Stimulated activated CD4-positive, alpha-beta T cell treated with anti-CD3 and anti-CD28 coated beads, TNF-alpha, amount 100 ng/mL, for 1 hour (primary cell): ENCODE measurements at places on chromosomes 11 and 22.

DNA sequence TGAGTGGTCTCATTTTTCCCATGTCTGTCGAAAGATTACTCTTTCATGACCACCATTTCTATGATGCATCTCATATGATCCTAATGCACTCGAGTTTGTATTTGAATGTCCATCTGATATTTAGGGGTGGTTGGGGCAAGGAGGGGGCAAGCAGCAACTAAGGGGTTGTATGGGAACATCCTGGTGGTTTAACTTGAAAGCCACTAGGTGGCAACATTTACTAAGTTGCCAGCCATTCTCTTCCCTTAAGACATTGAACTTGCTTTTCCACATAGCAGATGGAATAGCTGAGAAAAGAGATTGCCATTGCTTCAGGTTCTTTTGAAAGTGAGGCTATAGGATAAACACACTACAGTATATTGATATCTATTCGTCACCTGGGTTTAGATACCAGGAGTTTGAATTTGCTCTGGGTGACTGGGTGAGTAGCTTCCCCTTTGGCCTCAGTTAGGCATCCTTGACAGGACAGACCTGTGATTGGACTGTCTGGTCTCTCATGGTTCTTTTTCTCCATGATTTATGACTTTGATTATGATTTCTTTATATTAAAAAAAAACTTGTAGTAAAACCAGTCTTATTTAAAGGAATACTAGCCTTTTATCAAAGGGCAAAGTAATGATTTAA, 32.4 kb downstream of the NF2 start:
- DNase-seq: no peak

- no peak for DNase-seq
Observed at GRCh38 chr11:84333221-84333620, 1047.1 kb upstream of the CCDC90B start.

- DNase-seq: no peak
Observed at GRCh38 chr11:11395126-11395525, 42.1 kb upstream of the CSNK2A3 start.

- no peak for DNase-seq
Observed at GRCh38 chr22:28441720-28442263, 237.8 kb downstream of the TTC28 start.

GRCh38 chr11:102468616-102469195, 16.1 kb upstream of the TMEM123 start:
- no peak for DNase-seq

- no peak for DNase-seq
Observed at GRCh38 chr22:46578251-46578823, 40.9 kb upstream of the CELSR1 start.

GRCh38 chr11:57547854-57548377, 10.5 kb downstream of the SMTNL1 start:
- no peak for DNase-seq

GRCh38 chr11:118052581-118053206, 24.2 kb upstream of the TMPRSS4 start:
- DNase-seq: no peak

- DNase-seq: no peak
Observed at GRCh38 chr11:12079726-12080556, 30.4 kb upstream of the MICAL2 start.

GRCh38 chr22:45159652-45160462, 3.9 kb upstream of the NUP50 start:
- no peak for DNase-seq

- DNase-seq: no peak
Observed at GRCh38 chr11:65251476-65251875, 10.3 kb upstream of the POLA2 start.

DNA sequence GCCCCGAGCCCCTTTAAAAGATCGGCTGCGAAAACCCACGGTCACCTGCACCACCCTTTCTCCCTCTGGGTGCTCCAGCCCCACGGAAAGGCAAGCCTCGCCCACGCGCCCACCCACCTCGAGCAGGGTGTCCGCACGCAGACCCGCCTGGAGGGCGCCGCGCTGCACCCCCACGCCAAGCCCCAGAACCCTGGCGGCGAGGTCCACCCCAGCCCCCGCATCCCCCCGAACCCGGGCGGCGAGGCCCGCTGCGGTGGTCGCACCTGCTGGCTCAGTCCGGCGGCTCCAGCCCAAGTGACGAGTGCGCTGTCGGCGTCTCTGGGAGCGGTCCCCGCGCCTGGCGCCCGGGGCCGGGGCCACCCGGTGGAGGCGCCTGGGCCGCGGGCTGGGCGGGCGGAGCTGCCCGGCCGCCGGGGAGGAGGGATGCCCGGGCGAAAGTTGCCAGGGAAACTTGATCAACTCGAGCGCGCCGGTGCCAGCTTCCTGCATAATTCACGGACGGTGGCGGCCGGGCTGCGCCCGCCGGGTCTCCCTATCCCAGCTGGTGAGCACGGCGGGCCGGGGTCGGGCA, 1.1 kb downstream of the SHANK2 start:
- DNase-seq: no peak

DNA sequence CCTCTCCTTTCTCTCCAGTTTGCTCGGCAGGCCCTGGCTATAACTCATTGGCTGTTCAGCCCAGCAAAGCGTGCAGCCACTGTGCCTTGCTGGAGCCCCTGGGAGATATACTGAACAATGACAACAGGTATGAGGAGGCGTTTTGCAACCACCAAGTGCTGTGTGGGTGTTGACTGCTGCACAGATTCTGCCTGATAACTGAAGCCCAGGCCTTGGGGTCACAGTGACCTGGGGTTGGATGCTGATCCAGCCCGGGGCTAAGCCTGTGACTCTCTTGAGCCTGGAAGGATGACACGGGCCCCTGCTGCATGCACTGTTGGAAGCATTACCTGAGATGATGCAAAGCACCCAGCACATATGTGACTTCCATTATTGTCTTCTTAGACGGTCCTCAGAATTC, 13.7 kb upstream of the A4GALT start:
- no peak for DNase-seq

DNA sequence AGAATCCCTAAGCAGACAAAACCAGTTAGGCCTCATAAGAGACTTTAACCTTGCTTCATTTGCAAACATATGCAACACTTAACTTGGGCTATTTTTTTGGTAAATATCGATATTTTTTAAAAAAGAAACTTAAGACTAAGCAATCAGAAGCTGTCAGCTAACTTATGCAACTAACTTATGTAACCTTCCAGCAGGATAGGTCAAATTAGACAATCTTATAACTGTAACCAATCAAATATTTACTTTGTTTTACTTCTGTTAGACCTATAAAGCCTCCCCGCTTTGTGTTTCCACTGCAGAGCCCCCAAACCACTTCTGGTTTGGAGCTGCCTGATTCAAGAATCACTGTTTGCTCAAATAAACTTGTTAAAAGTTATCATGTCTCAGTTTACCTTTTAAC, 8.0 kb downstream of the MSANTD4 start:
- no peak for DNase-seq

DNA sequence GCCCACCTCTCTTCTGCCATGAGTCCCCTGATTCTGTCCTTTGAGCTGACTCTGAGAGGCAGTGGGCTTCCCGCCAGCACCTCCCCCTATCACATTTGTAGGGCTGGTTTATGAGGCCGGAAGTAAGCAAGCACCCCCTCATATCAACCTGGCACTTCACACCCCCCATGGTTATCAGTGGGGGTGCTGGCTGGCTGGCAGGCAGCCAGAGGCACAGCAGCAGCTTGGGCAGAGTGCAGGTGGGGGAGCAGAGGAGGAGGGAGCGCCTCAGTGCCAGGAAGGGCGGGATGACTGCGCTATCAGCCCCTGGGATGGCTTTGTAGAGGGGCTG, 22.9 kb upstream of the CHRM4 start:
- no peak for DNase-seq

GRCh38 chr11:128948583-128948982, 5.9 kb upstream of the TP53AIP1 start:
- no peak for DNase-seq

GRCh38 chr11:35781861-35782470, 119.4 kb downstream of the TRIM44 start:
- no peak for DNase-seq

GRCh38 chr11:71572811-71573210, 7.4 kb downstream of the KRTAP5-10 start:
- no peak for DNase-seq

- DNase-seq: no peak
Observed at GRCh38 chr22:39815932-39816331, 77.6 kb downstream of the ENTHD1 start.

GRCh38 chr11:66417000-66417399, 3.8 kb upstream of the NPAS4 start:
- DNase-seq: no peak

GRCh38 chr11:110425751-110426545, 3.8 kb upstream of the FDX1 start:
- DNase-seq: no peak

DNA sequence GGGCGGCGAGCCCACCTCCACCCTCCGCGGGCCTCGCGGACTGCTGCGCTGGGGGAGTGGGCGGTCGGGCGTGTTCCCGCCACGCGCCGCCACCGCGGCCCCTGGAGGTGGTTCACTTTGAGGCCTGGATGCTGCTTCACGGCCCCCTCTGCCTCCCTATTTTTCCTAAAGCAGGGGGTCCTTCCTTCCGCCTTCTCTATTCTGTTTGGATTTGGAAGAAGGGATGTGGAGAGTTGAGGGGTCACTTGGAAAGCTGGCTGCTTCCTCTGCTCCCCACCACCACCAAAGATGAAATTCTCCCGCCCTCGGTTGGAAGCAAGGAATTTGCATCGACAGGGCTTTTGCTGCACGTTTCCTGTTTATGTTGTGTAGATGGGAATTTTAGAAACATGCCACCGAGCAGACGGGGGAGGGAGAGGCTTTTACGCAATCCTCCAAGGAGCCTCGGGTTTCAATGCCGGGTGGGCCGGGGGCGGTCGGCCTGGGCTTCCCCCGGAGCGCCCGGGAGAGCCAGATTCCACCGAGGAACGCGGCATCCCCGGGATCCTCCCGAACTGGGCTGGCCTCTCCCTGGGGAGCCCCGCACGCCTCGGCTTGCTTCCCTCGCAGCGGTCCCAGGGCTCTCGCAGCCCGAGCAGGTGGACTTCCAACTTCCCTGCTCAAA, 403 bp upstream of the SBF2 start:
- DNase-seq: no peak

DNA sequence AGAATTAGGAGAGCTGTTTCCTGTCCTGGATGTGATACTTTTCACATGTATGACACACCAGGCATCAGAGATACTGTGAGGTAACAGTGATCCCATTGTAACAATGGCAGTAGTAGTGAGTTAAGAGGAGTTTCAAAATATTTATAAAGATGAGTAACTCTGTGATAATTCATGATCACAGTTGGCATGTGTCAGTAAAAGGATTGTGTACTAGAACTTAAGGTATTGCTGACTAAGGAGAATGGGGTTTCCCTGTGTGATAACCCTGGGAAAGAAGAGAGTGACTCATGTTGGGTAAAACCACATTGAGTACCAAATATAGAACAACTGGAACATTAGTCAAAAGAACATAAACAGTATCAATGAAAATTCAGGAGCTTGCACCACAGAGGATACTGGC, 22.9 kb upstream of the SLC5A1 start:
- no peak for DNase-seq

- no peak for DNase-seq
Observed at GRCh38 chr11:122248939-122249338, 132.9 kb upstream of the BLID start.

DNA sequence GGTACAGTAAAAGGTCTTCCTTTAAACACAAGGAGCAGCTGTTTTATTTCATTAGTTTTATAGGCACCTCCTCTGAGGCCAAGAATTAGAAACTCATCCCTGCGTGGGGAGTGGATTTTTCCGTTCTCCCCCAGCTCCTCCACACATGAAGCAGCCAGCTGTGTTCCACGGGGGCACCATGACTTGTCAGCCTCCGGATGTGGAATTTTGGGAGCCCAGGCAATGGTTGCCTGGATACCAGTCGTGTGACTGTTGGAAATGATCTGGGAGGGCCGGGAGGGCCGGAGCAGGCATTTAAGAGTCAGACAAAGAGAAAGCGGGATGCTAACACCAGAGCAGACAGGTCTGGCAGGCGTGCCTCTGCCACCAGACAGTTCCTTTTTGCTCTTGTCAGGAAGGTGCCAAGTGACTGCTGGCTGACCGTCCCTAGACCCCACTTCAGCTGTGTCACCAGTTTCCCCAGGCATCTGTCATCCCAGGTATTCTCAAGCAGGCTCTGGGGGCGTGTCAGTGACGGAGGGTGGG, 15.9 kb upstream of the CDC42EP2 start:
- DNase-seq: no peak

DNA sequence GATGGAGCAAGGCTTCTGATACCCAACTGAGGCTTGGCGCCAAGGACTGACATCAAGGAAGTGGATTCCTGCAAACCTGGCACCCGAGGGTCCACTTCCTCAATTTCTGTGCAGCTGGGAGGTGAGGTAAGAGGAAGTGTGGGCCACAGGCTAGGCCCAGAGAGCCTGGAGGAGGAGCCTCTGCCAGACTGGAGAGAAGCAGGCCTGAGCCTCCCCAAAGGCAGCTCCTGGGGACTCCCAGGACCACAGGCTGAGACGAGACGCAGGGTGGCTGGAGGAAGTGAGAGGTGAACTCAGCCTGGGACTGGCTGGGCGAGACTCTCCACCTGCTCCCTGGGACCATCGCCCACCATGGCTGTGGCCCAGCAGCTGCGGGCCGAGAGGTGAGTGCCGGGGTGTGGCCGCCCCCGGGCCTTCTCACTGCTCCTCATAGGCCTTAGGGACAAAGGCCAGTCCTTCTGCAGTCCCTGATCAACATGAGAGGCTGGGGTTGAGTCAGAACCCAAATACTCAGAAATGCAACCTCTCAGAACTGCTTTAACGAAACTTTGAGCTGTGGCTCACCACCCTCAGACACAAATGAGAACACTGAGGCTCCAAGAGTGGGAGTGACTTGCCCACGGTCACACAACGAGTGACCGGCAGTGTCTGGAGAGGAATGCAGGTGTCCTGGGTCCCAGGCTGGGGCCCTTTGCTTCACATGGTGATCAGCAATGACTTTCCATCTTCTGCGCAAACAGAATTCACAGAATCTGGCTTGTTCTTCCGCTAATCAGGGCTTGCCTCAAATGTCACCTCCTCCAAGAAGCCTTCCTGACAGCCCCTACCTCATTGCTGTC, at the start of gene NCF4:
TSS of gene NCF4 (plus strand) at position 186 of the 839 bp plus-strand sequence. CDS start at position 352, 166 bp downstream.
- no peak for DNase-seq

DNA sequence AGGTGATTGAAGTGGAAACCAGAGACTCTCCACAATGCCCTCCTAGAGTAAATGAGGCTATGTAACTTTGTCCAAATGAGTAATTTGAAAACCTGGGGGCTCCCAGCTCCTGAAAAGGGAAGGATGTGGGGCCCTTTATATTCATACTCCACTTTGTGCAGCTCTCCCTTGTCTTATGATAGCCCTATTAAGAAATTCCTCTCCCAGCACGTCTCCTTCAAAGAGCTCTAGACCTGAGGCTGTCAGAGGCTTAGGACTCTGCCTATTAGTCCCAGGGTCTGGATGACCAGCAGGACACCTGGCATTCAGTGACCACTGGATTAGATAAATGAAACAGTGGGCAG, 2.1 kb downstream of the SLC43A1 start:
- DNase-seq: no peak

DNA sequence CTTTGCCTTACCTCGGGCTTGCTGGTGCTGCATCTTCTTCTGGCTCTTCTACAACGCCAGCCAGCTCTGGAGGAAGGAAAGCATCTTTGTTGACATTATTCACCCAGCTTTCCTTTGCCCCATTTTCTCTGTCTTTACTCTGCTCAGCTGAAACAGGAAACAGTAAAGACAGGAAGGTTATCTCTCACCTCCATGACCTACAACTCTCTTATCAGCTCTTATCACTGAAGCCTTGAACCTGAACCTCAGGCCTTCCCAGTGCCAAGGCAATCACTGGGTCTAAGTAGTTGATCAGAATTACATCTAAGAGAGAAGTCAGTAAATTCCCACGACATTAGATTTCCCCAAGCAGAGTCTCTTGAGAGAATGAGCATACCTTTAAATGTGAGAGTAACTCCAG, 59.6 kb upstream of the CCDC89 start:
- no peak for DNase-seq

- DNase-seq: no peak
Observed at GRCh38 chr11:252666-253065, 15.9 kb downstream of the PSMD13 start.
